Activated CD4-positive, CD25-positive, alpha-beta regulatory T cell (primary cell): ENCODE measurements at places on chromosomes 11 and 22.

DNA sequence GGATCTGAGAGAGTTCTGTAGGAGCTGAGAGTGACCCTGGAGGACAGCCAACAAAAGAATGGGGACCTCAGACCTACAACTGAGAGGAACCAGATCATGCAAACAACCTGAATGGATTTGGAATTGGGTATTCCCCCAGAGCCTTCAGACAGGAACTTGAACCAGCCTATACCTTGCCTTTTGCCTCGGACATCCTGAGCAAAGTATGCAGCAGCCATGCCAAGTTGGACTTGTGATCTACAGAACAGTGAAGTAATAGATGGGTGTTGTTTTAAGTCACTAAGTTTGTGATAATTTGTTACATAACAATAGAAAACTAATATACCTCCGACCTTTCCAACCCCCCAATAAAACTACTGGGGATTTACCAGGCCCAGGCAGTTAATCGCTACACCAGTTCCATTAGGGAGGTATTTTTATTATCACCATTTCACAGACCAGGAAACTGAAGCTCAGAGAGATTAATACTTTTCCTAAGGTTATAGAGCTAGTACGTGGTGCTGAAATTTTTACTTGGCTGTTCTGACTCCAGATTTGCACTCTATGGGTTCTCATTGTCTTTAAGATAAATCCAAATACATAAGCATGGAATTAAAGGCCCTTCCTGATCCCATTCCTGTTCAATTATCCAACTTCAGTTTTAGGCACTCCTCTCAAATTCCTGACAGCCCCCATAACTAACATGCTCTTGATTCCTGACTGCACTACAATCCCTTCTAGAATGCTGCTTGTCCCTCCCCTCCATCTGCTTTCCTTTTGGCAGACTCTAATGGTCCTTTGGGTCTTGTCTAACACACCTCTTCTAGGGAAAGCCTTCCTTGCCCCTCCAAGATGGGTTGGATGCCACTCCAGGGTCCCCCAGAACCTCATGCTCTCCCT lies 1.7 kb upstream of the RASSF10 start:
- no peak for DNase-seq

GRCh38 chr22:27999876-28000275 lies 80.8 kb upstream of the PITPNB start:
- DNase-seq = no peak

DNA sequence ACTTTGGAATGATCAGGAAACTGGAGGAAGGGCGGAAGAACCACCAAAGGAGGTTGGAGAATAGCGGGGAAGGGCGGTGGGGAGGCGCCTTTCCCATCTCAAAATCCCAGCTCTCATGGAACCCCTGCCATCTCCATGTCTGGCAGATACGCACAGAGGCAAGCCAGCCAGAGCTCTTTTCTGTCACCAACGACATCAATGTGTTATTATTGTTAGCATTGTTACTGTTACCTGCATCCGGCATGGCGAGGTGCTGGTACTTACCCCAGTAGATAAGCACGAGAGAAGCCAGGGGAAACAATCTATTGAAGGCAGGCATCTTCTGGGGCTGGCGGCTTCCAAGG lies 969 bp downstream of the SCN3B start:
- no peak for DNase-seq

DNA sequence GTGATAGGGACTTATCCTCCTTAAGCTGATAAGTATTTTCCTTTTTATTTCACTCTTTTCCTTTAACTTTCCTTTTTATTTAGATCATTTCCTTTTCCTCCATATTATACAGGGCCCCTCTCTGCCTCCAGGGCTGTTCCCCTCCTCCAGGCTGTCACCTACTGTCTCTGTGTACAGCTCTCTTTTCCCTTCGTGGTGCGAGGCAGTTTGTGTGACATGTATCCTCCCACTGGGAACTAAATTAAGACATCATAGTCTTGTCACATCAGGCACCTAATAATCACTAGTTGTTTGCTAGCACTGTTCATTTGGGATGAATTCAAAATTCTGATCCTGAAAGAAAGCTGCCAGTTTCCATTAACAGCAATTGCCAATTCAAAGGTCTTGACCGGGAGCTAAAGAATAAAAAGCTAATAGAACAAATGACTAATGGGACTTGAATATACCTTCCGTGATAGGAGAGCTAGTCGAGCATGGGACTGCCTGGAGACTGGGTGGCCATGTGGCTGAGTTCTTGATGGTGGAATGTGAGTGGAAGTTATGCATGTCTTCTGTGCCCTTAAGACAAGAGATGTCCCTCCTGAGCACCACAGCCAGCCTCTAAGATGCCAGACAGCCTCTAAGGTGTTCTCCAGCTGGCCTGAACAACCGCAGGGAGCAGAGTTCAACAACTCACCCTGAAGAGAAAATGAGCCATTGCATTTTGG lies 77.7 kb upstream of the LRRC55 start:
- DNase-seq = no peak

GRCh38 chr11:115576606-115577380 lies 72.6 kb upstream of the CADM1 start:
- DNase-seq = no peak

- DNase-seq = no peak
These were observed 11.6 kb downstream of the CCDC81 start for GRCh38 chr11:86386283-86386682.

DNA sequence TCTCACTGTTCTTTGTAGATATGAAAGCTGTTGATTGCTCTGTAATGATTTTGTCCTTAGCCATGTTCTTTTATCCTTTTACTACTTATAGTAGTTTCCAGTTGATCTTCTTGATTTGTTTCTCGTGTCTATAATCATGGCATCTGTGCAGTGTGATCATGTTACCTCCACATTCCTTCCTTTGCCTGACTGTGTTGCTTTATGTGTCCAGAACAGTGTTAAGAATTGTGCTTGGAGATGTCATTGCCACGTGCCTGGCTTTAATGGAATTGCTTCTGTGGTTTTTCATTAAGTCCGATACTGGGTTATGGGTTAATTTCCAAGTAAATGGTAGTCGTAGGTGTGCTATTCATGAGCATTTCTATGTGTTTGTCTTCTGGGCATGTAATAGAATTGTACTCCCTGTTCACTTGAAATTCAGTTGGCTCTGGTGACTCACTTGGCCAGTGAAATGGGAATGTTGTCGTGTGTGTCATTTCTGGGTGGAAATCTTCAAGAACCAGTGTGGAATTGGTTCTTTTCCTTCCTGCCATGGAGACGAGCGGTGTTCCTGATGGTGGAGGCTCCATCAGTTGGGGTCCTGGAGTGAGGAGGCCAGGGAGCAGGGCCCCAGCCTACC lies 6.8 kb downstream of the GTSE1 start:
- no peak for DNase-seq

- DNase-seq = no peak
These were observed 49.9 kb upstream of the MICAL2 start for GRCh38 chr11:12060385-12060985.

- DNase-seq = no peak
These were observed 1328.7 kb upstream of the RAG2 start for GRCh38 chr11:37926772-37927171.

- no peak for DNase-seq
These were observed 639.6 kb downstream of the BRD1 start for GRCh38 chr22:49188091-49188490.

DNA sequence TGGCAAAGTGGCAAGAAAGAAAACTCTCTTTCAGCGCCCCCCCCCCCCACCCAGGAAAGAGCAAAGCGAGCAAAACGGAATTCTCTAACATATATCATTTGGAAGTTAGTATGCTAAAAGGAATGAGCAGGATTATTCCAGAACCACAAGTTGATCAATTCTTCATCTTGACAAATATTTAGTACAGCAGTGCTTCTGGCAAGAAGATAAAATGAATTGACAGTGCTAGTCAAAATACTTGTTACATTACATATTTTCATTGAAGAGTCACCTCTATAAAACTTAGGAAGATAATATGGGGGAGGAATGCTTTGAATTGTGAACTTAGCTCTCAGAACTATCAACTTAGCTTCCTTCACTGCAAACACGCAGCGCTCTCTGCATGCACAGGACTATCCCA lies 377.4 kb downstream of the DYNC2H1 start:
- no peak for DNase-seq

GRCh38 chr11:114326776-114327175 lies 30.6 kb downstream of the NNMT start:
- no peak for DNase-seq

DNA sequence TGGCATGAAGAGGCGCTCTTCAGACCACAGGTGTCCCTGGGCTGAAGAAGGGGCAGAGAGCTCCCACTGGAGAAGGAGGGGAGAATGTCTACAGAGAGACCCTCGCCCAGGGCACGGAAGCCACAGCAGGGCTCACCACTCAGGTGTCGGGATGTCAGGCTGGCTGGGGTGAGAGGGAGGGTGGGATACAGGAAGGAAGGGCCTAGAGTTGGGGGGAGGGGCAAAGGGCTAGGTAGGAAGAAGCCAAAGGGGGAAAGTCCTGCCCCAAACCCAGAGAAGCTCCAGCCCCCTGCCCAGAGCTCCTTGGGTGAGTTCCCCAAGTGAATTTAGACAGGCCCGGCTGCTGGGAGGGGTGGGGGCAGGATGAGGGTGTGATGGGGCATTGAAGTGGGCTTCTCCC lies 232.0 kb downstream of the CEP164 start:
- DNase-seq = no peak

GRCh38 chr11:7869467-7869866 lies 61.6 kb downstream of the OR10A6 start:
- DNase-seq = no peak

- DNase-seq = no peak
These were observed 74.1 kb upstream of the WNT7B start for GRCh38 chr22:46050916-46051614.
